A549 treated with CpdA at 1 μM for 4 hours (cell line): ENCODE measurements at places on chromosomes 12 and 14. TPM values are rescaled to one million over a fixed set of nuclear protein-coding genes. Genes with fewer than 3 reads are reported as not detected.

CHGA gene
- 0.77 to 2.1 TPM (median 1.5 TPM) in 5 replicates for total RNA-seq

FGD6 gene
- 14.9 to 18.7 TPM (median 16.4 TPM) in 5 replicates for total RNA-seq

NEUROD4 gene
- not detected in 5 replicates for total RNA-seq

AJUBA gene
- 34.2 to 45.0 TPM (median 38.1 TPM) in 5 replicates for total RNA-seq

GYS2 gene
- not detected in 5 replicates for total RNA-seq

FAIM2 gene
- total RNA-seq = 0.06 to 0.14 TPM in 2 of 5 replicates, not detected in the others

TAS2R20 gene
- total RNA-seq = 0.08 to 0.35 TPM (median 0.15 TPM) in 3 of 5 replicates, not detected in the others

TRIM9 gene
- 7.0 to 10.9 TPM (median 9.0 TPM) in 5 replicates for total RNA-seq

TTC6 gene
- 0.14 to 0.50 TPM (median 0.35 TPM) in 5 replicates for total RNA-seq

VRTN gene
- total RNA-seq = not detected in 5 replicates
